GM13976 (cell line): ENCODE measurements at places on chromosomes 16 and 17.

DNA sequence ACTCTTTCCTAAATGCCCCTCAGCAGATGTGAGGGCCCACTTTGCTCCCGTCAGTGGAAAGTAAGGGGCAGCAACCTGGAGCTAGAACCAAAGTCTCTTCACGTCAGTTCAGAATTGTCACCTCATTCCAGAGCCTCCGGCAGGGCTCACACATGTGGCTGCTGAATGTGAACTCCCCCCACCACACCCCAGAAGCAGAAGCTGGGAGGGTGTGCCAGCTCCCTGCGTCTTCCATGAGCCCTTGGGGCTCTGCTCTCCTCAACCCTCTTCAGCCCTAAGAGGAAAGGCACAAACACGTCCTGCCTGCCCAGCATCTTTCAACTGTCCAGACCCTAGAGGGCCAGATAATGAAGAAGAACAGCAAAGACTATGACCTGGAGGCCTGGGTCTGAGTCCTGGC lies 105.3 kb downstream of the SALL1 start:
- DNase-seq, result no peak

DNA sequence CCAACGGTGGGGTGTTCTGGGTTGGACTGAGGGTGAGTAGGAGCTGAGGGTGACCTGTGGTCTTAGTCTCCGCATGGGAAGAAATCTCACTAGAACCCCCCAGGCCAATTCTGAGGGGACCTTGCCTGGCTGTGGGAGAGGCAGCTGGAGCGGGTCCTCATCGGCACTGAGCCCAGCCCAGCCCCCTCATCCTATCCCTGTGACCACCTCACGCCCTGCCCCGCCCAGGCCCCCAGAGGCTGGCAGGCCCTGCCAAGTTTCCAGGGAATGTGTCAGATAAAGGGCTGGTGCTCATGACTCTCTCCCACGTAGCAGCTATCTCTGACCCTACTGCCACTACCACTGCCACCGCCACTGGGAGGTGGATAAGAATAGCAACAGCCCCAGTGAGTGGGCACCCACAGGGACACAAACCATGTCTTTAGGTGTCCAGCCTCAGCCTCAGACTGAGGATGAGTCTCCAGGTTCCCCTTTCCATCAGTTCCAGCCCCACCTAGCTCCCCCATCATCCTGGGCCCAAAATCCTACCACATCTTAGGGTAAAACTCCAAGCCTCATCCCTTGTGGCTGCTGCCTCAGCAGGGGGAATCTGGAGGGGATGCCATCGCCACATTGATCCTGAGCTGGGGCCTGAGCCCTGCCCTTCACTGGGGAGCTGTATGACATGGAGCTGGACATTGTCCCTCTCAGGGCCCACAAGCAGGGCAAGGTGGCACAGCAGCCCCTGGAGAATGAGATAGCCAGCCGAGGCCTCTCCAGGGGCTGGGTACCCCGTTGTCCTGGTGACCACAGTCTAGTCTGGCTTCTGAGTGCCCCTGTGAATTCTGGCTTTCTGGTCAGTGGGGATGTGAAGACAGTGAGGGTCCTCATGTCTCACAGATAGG lies 14.9 kb downstream of the CDH16 start:
- DNase-seq, result no peak

- no peak for DNase-seq
Measured at GRCh38 chr17:79832218-79833109, 6.8 kb downstream of the CBX4 start.

DNA sequence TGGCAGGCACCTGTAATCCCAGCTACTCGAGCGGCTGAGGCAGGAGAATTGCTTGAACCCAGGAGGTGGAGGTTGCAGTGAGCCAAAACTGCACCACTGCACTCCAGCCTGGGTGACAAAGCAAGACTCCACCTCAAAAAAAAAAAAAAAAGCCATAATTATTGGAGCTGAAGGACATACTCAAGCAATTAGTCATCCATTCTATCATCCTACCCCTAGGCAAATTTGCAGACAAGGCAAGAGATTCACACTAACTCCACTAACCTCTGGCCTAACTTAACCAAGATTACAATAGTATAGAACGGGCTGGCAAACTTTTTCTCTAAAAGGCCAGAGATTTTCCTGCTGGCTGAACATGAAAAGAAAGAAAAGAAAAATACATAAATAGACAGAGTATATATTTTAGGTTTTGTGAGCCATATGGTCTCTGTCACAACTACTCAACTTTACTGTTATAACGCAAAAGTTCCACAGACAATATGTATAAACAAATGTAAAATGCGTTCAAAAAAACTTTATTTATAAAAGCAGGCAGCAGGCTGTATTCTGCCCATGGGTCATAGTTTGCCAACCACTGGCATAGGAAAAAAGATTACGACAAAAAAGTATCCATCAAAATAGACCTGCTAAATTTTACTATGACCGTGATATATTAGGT lies 29.7 kb downstream of the BRIP1 start:
- DNase-seq, result no peak

DNA sequence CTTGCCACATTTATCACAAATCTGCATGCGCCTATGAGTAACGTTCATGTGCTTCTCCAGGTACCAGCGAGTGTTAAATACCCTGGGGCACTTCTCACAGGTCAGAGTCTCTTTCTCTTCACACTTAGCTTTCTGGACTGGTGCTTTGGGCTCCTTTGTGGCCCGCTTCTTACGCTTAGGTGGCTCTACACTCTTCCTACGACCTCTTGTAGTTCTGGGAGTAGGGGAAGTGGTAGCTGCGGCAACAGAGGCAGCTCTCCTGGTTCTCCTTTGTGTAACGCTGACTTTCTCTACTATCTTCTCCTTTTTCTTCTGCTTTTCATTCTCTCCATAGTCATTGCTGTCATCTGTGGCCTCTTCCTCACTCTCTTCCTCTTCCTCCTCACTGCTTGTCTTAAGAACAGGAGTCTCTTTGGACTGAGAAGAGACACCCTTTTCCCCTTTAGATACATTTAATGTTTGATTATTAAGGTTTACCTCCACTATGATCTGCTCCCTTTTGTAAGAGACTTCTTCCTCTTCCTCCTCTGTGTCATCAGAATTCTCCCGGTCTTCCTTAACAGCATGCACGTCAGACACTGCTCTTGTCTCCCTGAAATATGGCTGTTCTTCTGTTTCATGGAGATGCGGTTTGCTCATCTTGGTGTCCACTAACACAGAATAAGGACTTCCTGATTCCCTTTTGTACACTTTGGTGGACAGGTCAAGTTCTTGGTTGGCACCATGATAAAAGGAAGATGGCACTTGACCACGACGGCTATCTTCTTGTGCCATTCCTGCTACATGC lies 45.0 kb downstream of the ZNF652 start:
- no peak for DNase-seq

DNA sequence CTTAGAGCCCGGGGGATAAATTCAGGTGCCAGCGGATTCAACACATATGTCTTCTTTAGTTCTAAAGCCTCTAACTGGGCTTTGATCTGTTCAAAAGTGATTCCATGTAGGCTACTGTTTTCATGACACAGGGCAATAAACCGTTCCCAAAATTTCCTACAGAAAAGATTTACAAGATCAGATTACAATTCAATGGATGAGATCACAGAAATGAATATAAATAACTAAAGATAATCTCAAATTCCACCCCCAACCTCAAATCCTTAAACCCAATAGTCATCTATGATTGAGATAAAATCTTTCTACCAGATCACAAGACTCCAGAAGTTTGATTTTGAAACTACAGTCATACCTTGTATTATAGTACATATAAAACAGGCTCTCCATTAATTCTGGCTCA lies 84.3 kb downstream of the CACNG1 start:
- DNase-seq, result no peak

DNA sequence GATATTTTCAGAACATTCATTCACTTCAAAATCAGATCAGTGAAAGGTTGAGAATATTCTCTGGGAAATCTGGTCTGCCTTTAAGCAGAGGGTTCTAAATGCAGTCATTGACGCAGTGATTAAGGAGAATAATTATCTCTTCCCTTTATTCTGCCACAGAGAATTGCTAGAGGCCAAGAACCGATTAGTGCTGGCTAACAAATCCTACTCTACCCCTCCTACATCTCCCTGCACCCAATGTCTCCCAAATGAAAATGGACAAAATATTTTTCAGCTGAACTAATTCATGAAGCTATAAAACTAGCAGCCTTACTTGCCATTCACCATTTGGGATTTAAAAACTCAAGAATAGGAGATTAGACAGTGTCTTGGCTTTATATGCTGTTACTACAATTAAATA lies 185.5 kb upstream of the SOX9 start:
- DNase-seq, result no peak

- DNase-seq, result no peak
Measured at GRCh38 chr17:46026166-46027047, 27.4 kb downstream of the STH start.

- no peak for DNase-seq
Measured at GRCh38 chr17:5237541-5238016, 2.9 kb upstream of the SCIMP start.

GRCh38 chr16:59087641-59088040 lies 353.5 kb upstream of the GOT2 start:
- DNase-seq, result no peak
